ENCODE measurements at places on chromosomes 1 and 21. TPM values are rescaled to one million over a fixed set of nuclear protein-coding genes. Genes with fewer than 3 reads are reported as not detected.

The MSH4 gene
- total RNA-seq, result under 0.01 TPM

The MAP10 gene
- 2.7 TPM for total RNA-seq

The LCE2C gene
- total RNA-seq, result not detected

DNA sequence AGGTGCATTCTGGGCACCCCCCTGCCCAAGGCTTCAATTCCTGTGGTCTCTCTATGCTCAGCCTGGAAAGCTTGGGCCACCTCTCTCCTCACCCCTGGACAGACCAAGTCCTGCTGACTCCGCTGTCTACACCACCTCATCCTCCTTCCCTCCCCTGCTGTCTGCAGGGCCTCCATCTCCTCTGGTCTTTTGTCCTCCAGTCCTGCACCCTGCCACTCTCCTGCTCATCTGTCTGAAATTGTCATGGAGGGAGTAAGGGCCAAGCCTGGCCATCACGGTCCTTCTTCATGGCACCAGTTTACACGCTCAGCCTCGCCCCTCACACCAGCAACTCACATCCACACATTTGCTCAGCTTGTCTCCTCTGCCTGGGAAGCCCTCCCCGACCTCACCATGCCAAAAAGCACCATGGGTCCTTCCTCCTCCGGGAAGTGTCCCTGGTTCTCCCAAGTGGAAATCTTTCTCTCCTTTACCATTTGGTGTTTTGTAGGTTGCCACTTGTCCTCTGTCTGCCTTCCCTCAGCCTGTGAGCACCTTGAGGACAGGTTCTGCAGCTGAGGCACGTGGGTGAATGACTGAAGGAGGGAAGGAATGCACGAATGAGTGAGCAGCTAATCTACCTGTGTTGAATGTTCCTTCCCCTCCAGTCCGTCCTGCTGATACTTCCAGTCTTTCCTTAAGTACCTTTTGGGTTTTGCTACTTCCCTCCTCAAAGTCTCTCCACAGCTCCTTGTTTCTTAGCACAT, 2.1 kb upstream of the SLC2A1 start:
- DNase-seq, result peak; percentile 38
- H3K27ac ChIP-seq, result no peak overlapping the region
- H3K4me3 ChIP-seq, result no peak overlapping the region
- H3K36me3 ChIP-seq, result no peaks in the 10 kb centered on the region
- H3K27me3 ChIP-seq, result no peaks in the 10 kb centered on the region
- H3K4me1 ChIP-seq, result peaks cover 39% of the 10 kb centered on the region

GRCh38 chr1:226083302-226084101, 21.0 kb downstream of the H3-3A start:
- H3K27me3 ChIP-seq, result no peaks in the 10 kb centered on the region
- peak overlapping the region; percentile 85 for H3K4me3 ChIP-seq
- no peaks in the 10 kb centered on the region for H3K36me3 ChIP-seq
- peak overlapping the region; percentile 66 for H3K27ac ChIP-seq
- DNase-seq, result peak; percentile 98

- no peaks in the 10 kb centered on the region for H3K36me3 ChIP-seq
- H3K4me1 ChIP-seq, result peaks cover 35% of the 10 kb centered on the region
- no peaks in the 10 kb centered on the region for H3K27me3 ChIP-seq
- DNase-seq, result no peak
Measured at GRCh38 chr1:235015291-235015985, 113.2 kb downstream of the TOMM20 start.

GRCh38 chr21:42194863-42195262, 24.1 kb upstream of the ABCG1 start:
- peaks cover 7% of the 10 kb centered on the region for H3K4me1 ChIP-seq
- DNase-seq, result no peak
- H3K27me3 ChIP-seq, result no peaks in the 10 kb centered on the region
- no peaks in the 10 kb centered on the region for H3K36me3 ChIP-seq

DNA sequence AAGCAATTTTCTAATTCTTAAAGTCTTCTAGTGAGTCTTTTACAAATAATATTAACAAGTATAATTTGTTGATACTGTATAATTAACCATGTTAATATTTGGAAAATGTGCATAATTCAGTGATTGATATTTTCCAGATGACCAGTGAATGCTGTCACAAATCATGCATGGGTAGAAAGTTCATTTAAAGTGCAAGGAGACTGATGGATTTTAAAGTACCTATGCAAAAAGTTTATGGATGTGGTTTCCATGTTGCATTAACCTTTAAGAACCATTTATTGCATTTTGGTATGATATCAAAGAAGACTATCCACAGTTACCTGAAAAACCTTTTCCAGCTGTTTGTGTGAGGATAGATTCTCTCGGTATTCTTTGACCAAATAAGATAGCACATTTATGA, 23.2 kb downstream of the CDC73 start:
- DNase-seq, result no peak
- peaks cover 43% of the 10 kb centered on the region for H3K36me3 ChIP-seq
- no peaks in the 10 kb centered on the region for H3K27me3 ChIP-seq
- H3K27ac ChIP-seq, result no peak overlapping the region

- H3K4me3 ChIP-seq, result no peak overlapping the region
- no peak for DNase-seq
- H3K27ac ChIP-seq, result no peak overlapping the region
- H3K36me3 ChIP-seq, result no peaks in the 10 kb centered on the region
Measured at GRCh38 chr1:192518700-192519099, 56.9 kb upstream of the RGS1 start.

DNA sequence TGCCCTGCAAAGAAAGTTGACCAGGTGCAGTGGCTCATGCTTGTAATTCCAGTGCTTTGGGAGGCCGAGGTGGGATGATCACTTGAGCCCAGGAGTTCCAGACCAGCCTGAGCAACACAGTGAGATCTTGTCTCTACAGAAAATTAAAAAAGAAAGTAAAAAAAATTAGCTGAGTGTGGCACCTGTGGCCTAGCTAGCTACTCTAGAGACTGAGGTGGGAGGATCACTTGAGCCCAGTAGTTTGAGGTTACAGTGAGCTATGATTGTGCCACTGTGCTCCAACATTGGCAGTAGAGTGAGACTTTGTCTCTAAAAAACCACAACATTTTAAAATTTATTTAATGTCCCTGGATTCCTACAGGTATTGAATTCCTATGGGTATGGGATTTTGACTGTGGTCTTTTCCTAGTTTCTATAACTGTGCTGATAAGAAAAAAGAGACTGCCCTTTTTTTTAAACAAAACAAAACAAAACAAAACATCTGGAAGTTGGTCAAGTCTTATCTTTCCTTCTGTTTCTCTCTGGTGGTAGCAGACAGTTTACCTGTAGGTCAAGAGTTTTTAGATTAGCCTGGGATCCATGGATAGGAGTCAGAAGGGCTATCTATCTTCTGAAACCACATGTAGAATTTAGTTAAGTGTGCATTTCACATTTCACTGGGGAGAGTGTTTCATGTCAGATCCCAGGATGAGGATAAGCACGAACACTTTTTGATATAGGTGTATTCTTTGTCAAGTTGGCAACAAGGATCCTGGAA, 18.8 kb downstream of the UCK2 start:
- H3K27ac ChIP-seq, result no peak overlapping the region
- peaks cover 25% of the 10 kb centered on the region for H3K4me1 ChIP-seq
- no peak for DNase-seq

Data from osteoblast (primary cell).